Activated CD4-positive, alpha-beta T cell treated with anti-CD3 and anti-CD28 coated beads, Interleukin-2, amount 10 ng/mL, durations not matched to agents 7 days and 5 days (primary cell): ENCODE measurements at places on chromosomes 11 and 22. TPM values are rescaled to one million over a fixed set of nuclear protein-coding genes. Genes with fewer than 3 reads are reported as not detected.

A4GALT gene
- 0.29 TPM for total RNA-seq

GRCh38 chr11:62926680-62927455, 5.7 kb upstream of the CHRM1 start:
- no peak overlapping the region for H3K4me3 ChIP-seq
- H3K36me3 ChIP-seq, result no peaks in the 10 kb centered on the region
- peaks cover 81% of the 10 kb centered on the region for H3K27me3 ChIP-seq
- no peak for DNase-seq
- peaks cover 20% of the 10 kb centered on the region for H3K4me1 ChIP-seq

- H3K4me1 ChIP-seq, result no peaks in the 10 kb centered on the region
- H3K4me3 ChIP-seq, result no peak overlapping the region
- DNase-seq, result no peak
- peaks cover 9% of the 10 kb centered on the region for H3K27me3 ChIP-seq
These were observed 74.9 kb downstream of the RPL27A start for GRCh38 chr11:8757533-8757932.

CCDC89 gene
- total RNA-seq, result 0.52 TPM

DNA sequence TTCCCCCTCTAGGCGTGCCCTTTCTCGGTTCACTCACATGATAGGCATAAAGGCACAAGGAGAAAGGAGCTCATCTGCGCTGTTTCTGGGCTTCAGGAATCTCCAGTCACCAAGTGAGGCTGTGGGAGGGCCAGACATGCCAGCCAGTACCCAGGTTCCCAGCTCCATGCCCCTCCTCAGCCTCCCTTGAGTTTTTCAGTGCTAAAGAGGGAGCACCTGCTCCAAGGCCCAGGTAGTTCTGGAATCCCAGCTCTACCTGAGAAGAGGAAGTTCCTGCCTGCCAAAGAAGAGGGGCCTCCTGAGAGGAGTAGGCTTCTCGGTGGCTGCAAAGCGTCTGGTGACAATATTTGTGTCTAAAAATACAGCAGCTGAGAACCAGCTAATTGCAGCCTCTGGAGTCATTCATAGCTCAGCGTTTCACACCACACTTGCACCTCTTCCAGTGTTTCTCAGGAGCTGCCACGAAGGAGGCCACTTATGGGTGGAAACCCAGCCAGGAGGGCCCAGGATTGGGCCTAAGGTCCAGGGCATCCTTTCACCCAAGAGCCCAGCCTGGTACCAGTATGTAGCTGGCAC, 197.4 kb downstream of the TRIM29 start:
- no peaks in the 10 kb centered on the region for H3K36me3 ChIP-seq
- H3K4me1 ChIP-seq, result no peaks in the 10 kb centered on the region
- no peak overlapping the region for H3K27ac ChIP-seq
- H3K4me3 ChIP-seq, result no peak overlapping the region

DNA sequence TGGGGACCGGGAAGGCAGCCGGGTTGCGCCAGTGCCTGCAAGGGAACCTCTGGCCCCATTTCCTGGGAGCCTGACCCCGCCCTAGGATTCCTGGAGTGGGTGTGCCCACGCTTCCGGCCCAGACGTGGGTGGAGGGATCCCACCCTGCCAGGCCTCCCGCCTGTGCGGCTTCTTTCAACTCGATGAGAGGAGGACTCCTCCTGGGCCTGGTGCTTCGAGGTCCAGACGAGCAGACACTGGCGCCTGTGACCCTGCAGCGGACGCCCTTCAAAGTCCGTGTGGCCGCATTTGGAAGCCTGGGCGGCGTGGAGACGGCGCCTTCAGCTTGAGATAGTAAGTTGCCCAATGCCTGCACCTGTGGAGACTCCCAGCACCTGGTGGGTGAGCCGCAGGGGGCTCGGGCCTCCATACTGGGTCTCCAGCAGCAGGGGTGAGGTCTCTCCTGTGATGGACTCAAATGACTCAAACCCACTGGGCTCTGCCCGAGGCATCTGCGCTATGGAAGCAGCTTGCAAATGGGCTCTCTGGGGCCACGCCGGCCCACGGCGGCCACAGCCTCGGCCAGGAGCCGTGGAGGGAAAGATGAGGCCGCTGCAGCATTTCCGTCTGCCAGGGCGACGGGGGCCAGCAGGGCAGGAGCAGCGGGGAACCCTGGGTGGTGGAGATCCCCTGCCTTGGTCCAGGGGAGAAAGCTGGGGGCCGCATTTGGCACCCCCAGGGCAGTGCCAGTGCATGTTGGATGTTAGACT, 64.3 kb upstream of the PPARA start:
- no peak overlapping the region for H3K27ac ChIP-seq
- no peak for DNase-seq
- H3K36me3 ChIP-seq, result no peaks in the 10 kb centered on the region
- no peaks in the 10 kb centered on the region for H3K27me3 ChIP-seq
- peaks cover 5% of the 10 kb centered on the region for H3K4me1 ChIP-seq

MUC6 gene
- total RNA-seq, result not detected

SLC22A9 gene
- not detected for total RNA-seq

GRCh38 chr22:40302149-40302548, 44.2 kb upstream of the ADSL start:
- H3K4me3 ChIP-seq, result no peak overlapping the region
- no peaks in the 10 kb centered on the region for H3K27me3 ChIP-seq
- no peak for DNase-seq
- H3K36me3 ChIP-seq, result peaks cover 48% of the 10 kb centered on the region

GRCh38 chr22:40567106-40567505, 69.4 kb downstream of the MRTFA start:
- no peak overlapping the region for H3K27ac ChIP-seq
- no peaks in the 10 kb centered on the region for H3K27me3 ChIP-seq
- H3K4me3 ChIP-seq, result no peak overlapping the region

- DNase-seq, result peak; percentile 54
- H3K27me3 ChIP-seq, result peaks cover 9% of the 10 kb centered on the region
- no peak overlapping the region for H3K4me3 ChIP-seq
These were observed 41.5 kb upstream of the HSPA8 start for GRCh38 chr11:123103326-123103980.

- DNase-seq, result no peak
- H3K36me3 ChIP-seq, result no peaks in the 10 kb centered on the region
- H3K4me1 ChIP-seq, result no peaks in the 10 kb centered on the region
- H3K4me3 ChIP-seq, result no peak overlapping the region
- no peak overlapping the region for H3K27ac ChIP-seq
These were observed 51.8 kb downstream of the CSNK2A3 start for GRCh38 chr11:11301212-11301611.

ARFIP2 gene
- 39.0 TPM for total RNA-seq

DNA sequence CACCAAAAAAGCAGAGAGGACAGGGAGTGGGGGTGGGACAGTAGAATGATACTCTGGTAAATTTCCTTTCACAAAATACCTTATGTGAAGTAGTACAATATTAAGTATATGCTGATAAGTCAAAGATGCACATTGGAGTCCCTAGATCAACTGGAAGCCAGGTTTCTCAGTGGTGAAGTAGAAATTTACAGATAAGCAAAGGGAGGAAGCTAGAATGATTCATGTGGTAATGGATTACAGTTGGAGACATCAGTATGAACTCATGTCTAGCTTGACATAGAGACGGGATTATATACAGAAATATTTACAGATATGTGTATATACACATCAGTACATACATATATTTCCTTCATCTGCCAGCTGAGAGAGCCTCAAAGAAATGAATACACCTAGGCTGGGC, 21.5 kb downstream of the PLEKHB1 start:
- H3K4me1 ChIP-seq, result peaks cover 6% of the 10 kb centered on the region
- no peaks in the 10 kb centered on the region for H3K27me3 ChIP-seq
- H3K27ac ChIP-seq, result no peak overlapping the region
- H3K36me3 ChIP-seq, result no peaks in the 10 kb centered on the region
- DNase-seq, result no peak

GRCh38 chr11:24515632-24516031, 18.8 kb downstream of the LUZP2 start:
- no peak overlapping the region for H3K27ac ChIP-seq
- H3K36me3 ChIP-seq, result no peaks in the 10 kb centered on the region
- H3K27me3 ChIP-seq, result no peaks in the 10 kb centered on the region
- H3K4me3 ChIP-seq, result no peak overlapping the region
- no peak for DNase-seq

- no peaks in the 10 kb centered on the region for H3K4me1 ChIP-seq
- H3K36me3 ChIP-seq, result no peaks in the 10 kb centered on the region
- no peak for DNase-seq
- no peaks in the 10 kb centered on the region for H3K27me3 ChIP-seq
These were observed 50.0 kb upstream of the API5 start for GRCh38 chr11:43261775-43262174.

DNA sequence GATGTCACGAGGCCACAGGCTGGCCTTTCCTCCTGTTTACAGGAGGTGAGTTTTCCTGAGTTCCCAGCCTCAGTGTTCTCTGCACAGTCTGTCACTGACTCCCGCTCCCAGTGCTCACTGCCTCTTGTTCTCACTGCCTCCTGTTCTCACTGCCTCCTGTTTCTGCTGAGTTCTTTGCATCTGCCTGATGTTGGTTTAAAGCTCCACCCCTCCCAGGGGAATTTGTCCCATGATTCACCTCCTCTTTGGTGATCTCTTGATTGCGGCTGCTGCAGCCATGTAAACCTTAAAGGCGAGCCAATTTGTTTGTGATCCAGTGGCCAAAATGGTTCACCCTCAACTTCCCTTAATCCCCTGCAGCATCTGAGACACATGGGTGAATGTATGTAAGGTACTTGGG, 6.0 kb upstream of the TUBA8 start:
- no peak overlapping the region for H3K27ac ChIP-seq
- peaks cover 6% of the 10 kb centered on the region for H3K4me1 ChIP-seq
- H3K36me3 ChIP-seq, result peaks cover 44% of the 10 kb centered on the region
- H3K27me3 ChIP-seq, result peaks cover 6% of the 10 kb centered on the region
- no peak overlapping the region for H3K4me3 ChIP-seq

DNA sequence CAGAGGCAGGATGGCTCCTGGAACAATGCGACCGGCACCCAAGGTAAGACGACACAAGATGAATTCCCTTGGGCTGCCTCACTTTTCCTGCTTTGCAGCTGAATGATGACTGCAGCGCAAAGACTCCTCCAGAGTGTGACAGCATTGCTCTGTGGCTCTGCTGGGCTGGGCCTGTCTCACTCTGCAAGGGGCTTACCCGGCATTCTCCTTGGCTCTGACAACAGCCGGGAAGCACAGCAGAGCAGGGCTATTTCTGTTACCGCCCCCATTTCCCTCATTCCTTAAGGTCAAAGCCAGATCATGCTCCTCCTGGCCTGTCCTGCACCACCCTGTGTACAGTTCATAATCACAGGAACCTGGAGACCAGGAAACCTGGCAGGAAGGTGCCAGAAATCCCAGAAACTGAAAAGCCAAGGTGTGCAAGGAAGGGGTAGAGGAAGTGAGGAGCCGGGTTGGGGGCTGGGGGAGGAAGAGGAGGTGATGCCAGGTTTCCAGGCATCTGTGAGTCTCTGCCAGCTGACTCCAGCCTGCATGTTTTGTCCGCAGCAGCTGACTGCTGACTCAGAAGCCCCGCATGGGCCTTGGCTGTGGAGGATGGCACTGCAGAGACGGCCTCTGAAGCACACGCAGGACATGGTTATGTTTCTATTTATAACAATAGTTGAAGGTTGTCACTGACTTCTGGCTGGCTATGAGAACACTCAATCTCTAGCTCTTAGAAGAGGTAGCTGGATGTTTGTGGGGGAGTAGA, 113.6 kb downstream of the MICAL3 start:
- no peak overlapping the region for H3K27ac ChIP-seq
- no peaks in the 10 kb centered on the region for H3K4me1 ChIP-seq
- H3K36me3 ChIP-seq, result no peaks in the 10 kb centered on the region

DNA sequence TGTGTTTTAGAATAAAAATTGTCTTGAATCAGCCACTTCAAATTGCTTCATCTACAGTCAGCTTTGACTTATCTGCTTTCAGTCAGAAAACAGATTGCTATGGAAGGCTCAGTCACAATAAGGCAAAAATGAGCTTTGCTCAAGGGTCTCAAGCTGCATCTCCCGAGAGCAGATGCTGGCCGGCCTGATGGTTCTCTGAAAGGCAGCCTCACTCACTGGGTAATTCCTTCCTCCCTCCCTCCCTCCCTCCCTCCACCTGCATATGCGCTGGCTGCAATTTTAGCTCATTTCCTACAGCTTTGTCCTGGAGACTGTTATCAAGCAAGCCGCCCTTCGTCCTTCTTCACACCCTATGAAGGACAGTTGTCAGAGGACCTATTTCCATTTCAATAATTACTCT, 1.6 kb upstream of the IZUMO1R start:
- H3K27ac ChIP-seq, result no peak overlapping the region
- no peaks in the 10 kb centered on the region for H3K36me3 ChIP-seq
- no peak overlapping the region for H3K4me3 ChIP-seq
- no peak for DNase-seq
- no peaks in the 10 kb centered on the region for H3K4me1 ChIP-seq

DNA sequence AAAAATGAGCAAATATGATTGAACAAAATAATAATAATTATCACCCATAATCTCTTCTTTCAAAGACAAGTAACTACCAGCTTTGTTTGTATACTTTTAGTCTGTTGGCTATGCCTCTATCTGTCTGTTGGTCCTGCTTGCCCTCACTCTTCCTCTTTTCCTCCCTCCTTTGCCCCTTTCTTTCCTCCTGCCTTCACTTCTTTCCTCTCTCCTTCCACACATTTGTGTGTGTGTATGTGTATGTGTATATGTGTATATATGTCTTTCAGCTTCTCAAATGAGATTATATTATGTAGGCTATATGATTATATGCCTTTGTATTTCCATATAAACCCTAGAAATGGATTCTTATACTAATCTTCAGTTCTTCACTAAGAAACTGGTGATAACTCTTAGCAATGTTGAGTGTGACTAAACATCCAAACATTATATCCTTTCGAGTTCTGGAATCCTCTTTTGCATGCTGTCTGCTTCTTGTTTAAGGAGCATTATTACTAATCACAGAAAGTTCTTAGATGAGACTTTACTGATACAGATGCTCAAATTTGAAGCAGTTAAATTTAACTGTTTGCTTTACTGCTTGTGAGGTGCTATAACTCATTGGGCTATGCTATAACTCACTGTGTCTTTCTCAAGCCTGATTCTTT, 219.1 kb downstream of the TMEM135 start:
- DNase-seq, result no peak
- peaks cover 3% of the 10 kb centered on the region for H3K36me3 ChIP-seq
- H3K27ac ChIP-seq, result peak overlapping the region; percentile 68
- no peak overlapping the region for H3K4me3 ChIP-seq
- H3K4me1 ChIP-seq, result peaks cover 14% of the 10 kb centered on the region
- H3K27me3 ChIP-seq, result no peaks in the 10 kb centered on the region

PGA3 gene
- not detected for total RNA-seq

DNA sequence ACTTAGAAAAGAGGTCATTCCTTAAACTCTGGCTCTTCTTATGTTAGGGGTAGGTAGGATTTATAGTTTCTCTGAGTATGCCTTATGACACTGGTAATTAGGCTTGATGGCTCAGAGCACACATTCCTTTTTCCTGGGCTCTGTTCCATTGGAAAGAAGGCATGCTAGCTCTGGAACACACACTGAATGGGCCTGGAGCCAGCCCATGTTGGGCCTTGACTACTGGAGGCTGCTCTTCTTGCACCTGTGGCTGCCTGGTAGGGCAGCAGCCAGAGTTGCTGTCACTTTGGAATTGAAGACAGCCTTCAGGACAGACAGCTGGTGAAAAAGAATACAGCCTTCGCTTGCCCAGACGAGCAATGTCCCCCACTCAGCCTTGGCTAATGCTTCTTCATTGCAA, 18.2 kb downstream of the MCAM start:
- H3K27me3 ChIP-seq, result no peaks in the 10 kb centered on the region
- no peak overlapping the region for H3K4me3 ChIP-seq
- peaks cover 2% of the 10 kb centered on the region for H3K4me1 ChIP-seq
- H3K36me3 ChIP-seq, result peaks cover 54% of the 10 kb centered on the region
- no peak for DNase-seq
